ENCODE measurements at places on chromosomes 7 and 10.

DNA sequence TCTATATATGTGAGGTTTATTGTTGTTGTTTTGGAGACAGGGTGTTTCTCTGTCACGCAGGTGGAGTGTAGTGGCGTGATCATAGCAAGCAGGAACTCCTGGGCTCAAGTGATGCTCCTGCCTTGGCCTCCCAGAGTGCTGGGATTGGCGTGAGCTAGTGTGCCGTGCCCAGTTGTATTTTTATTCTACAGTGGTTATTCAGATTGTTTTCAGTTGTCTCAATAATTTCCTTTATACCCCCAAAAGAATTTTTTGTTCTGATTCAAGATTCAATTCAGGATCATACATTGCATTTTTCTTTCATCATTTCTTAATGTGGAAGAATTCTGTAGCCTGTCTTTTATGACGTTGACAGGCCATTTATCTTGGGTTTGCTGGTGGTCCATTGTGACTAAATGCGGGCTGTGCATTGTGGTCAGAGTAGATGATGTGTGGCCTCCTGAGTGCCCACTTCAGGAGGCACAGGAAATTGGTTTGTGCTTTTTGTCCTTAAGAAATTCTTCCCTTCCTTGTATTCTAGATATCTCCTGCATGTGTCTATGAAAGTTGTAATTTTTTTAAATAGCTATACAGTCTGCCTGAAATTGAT is 22.9 kb downstream of the RBM33 start:
- no peak for ATAC-seq

GRCh38 chr7:89757910-89758309 is 396.4 kb upstream of the STEAP1 start:
- ATAC-seq, result no peak

DNA sequence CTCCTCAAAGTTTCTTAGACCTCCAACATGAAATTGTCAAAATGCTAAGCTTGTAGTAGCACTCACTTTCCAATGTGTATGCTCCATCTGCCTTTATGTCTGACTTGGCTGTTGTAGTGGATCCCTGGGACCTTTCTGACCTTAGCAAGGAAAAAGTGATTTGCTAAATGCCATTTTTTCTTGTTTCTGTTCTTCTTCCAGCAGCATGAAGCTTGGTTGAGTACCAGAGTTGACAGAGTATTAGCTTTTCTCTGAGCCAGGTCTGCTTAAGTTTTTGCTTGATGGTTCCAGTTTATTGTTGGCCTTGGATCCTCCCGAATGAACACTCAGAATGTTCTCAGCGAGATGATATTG is 168.7 kb downstream of the SND1 start:
- peak; percentile 13 for ATAC-seq

DNA sequence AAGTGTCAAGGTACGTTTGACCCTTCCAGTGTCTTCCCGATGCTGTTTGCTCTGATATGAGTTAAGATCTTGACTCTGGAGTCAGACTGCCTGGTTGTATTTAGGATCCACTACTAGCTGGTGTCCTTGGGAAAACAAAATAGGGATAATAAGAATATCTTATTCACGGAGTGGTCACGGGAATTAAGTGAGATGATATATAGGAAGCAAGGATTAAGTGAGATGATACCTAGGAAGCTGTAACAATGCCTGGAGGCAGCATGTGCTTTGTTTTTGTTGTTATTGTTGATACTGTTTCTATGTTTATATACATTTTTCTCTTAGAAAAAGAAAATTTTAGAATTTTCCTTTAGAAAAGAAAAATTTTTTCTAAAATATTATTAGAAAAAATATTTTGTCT is 87.0 kb downstream of the LYZL1 start:
- ATAC-seq, result no peak

- no peak for ATAC-seq
Observed at GRCh38 chr10:69558559-69558958, 14.7 kb downstream of the NEUROG3 start.

DNA sequence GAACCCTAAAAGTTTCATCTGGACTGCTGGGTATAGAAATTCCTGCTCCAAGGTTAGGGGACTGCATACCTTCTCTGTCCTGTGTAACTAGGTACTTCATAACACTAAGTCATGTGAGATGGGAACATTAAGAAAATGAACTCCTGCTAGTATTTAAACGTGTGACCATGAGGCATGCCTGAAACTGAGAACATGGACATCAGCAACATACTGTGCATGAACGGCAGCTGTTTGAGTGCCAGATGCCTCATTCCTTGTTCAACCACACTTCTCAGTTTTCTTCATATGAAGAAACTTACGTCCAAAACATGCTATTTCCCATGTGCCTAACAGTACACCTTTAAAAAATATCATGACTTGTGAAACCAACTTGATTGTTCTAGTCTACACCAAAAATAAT is 88.5 kb downstream of the CREM start:
- no peak for ATAC-seq

DNA sequence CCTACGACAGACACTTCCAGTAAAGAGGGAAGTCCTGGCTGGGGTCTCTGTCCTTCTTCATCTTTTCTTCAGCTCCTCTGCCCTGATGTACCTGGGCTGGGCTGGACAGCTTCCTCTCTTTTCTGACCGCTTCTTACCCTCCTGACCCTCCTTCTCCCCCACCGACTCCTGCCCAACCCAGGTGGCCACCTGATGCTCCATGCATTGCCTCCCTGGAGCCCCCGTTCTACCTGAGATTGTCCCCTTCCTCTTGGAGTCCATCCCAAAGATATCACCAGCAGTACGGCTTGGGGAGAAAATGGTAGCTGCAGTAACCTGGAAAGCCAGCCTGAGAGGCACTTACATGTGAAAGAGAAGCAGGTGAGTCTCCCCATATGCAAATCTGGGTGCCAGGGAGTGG is 566.3 kb downstream of the TCERG1L start:
- no peak for ATAC-seq

GRCh38 chr7:42639930-42640329 is 271.9 kb downstream of the C7orf25 start:
- no peak for ATAC-seq

GRCh38 chr10:130492266-130492934 is 356.2 kb downstream of the GLRX3 start:
- ATAC-seq, result no peak

GRCh38 chr10:118903691-118904090 is 125.8 kb upstream of the NANOS1 start:
- ATAC-seq, result no peak

DNA sequence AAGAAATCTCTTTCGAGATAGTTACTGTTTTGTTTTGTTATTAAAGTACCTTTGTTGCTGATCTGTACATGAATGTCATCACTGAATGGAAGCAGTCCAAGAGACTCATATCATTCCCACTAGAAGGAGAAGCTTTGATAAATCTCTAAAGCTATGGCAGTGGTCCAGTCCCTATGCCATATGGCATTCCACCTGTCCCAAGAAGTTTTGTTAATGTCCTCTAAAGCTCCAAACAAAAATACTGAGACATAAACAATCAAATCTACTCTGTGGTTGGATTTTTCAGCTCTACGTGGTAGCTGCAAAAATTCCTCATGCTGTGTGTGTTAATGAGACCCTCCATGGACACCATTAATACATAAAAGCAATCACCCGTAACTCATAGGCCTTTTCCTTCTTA is 94.1 kb downstream of the LRRN3 start:
- no peak for ATAC-seq

GRCh38 chr10:14010101-14010558 is 320.6 kb downstream of the FRMD4A start:
- peak; percentile 52 for ATAC-seq

GRCh38 chr7:9983048-9983447 is 990.6 kb upstream of the PHF14 start:
- no peak for ATAC-seq

DNA sequence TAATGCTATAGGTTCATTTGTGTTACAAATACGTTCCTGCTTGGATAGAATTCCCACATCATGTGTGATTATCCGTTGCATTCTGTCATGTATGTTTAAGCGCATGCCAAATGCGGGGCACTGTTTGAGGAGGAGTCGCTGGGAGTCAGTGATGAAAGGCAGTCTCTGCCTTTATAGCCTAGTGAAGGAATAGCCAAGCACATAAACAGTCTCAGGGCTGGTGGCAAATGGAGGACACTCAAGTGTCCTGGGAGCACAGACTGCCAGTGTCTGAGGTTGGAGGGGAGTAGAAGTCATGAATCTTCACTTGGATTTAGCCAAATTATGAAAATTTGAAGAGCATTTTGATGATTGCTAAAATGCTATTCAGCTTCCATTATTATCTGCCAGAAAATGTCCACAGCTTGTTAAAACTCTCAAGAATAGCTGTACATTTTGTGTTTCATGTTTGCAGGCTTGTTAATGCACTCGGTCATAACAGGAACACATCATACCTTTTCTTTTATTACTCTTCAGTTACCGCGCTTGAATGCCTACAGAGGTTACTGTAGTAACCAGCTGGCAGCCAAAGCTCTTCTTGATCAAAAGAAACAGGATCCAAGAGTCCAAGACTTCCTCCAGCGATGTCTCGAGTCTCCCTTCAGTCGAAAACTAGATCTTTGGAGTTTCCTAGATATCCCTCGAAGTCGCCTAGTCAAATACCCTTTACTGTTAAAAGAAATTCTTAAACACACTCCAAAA is 41.6 kb downstream of the NET1 start:
- no peak for ATAC-seq

- no peak for ATAC-seq
Observed at GRCh38 chr7:23183279-23184012, 1.6 kb downstream of the NUP42 start.

DNA sequence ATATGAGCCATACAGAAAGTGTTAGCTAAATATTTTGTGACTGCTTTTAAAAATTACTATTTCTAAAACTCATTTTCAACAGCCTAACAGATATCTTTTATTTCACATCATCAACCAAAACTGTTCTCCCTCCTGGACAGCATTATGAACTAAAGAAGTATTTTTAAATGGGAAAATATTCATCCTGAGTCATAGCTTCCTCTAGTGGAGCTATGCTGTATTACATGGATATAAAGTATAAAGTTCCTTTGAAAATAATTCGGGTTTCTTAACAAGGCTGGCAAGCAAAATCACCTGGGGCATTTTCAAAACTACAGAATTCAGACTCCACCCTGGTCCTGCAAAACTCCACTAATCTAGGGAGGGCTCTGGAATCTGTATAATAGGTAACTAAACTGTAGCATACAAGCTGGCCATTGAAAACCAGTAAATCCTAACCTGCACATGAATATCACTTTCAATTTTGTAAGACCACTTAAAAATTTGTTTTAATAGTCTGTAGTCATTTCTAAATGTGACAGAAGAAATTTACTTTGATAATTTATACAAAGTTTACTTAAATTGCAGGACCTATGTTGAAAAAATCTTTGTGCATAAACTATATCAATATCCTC is 53.5 kb downstream of the SCIN start:
- peak; percentile 89 for ATAC-seq

DNA sequence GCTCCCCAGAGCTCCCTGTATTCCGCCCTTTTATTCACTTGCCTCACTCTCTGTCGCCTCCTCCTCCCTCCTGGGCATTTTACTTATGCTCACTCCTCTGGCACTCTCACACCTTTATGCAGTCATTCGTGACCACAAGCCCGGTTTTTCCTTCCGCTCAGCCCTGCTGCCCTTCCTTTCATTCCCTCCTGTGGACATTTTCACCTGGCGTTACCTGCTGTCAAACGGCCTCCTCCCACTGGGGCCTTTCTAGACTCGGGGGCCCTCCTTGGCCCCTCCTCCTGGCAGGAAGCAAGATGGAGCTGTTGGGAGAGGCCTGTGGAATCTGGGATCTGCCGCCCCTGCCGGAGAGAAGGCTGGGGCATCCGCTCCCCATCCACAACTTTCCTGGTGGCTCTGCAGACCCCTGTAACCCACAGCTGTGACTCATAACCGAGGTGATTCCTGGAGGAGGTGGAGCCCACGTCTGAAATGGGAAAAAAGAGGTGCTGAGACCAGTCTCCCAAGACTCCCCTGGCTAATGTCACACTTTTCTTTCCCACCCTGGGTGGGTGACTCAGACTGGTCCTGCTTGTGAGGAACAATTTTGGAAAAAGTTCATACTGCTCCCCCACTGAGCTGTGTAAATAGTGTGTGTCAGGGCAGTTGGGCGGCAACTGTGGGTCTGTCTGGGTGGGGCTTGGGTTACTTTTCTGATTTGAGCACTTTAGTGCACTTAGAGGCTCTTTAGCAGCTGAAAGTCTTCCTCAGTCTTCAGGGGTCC is 1.2 kb downstream of the VCL start:
- peak; percentile 49 for ATAC-seq

- ATAC-seq, result no peak
Observed at GRCh38 chr10:43202224-43202656, 64.0 kb downstream of the CSGALNACT2 start.

- no peak for ATAC-seq
Observed at GRCh38 chr7:80940539-80941207, 21.8 kb upstream of the SEMA3C start.

DNA sequence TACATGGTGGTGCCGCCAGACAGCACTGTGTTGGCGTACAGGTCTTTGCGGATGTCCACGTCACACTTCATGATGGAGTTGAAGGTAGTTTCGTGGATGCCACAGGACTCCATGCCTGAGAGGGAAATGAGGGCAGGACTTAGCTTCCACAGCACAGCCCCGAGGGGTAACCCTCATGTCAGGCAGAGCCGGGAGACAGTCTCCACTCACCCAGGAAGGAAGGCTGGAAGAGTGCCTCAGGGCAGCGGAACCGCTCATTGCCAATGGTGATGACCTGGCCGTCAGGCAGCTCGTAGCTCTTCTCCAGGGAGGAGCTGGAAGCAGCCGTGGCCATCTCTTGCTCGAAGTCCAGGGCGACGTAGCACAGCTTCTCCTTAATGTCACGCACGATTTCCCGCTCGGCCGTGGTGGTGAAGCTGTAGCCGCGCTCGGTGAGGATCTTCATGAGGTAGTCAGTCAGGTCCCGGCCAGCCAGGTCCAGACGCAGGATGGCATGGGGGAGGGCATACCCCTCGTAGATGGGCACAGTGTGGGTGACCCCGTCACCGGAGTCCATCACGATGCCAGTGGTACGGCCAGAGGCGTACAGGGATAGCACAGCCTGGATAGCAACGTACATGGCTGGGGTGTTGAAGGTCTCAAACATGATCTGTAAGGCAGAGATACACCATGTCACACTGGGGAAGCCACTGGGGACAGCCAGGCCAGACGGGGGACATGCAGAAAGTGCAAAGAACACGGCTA is 104.6 kb upstream of the TNRC18 start:
- ATAC-seq, result no peak

- ATAC-seq, result peak; percentile 72
Observed at GRCh38 chr7:76225379-76225778, 23.7 kb downstream of the SRRM3 start.

DNA sequence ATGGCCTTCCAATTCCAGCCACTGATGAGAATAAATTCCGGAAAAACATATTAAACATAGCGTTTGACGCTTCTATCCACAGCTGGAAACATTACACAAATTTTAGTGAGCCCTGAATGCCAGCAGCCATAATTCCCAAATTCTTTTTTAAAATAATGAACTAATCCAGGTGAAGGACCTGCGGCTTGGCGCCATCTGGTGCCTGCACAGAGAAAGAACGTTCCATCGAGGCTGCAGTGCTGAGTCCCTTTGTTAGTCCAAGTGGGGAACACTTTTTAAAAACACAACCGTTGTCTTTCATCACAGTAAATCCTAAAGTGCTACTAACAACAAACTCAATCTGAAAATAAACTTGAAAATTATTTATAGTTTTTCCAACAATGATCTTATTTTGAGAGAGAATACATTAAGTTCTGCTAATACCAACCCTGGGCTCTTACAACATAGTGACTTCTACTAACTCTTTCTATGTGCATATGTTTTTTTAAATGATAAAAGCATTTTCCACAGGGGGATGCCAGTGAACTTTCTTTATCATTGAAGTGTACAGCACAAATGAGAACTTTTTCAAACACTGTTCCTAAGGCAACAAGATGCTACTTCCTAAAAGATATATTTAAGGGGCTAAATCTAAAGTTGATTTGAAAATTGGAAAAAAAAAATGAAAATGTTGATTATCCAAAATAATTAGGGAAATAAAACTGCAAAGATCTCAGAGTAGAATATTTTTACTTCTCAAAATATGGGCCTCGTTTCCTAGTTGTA is 166.9 kb upstream of the RNF32 start:
- peak; percentile 88 for ATAC-seq
